NCI-H774 (cell line): ENCODE measurements at places on chromosomes 3 and 15.

DNA sequence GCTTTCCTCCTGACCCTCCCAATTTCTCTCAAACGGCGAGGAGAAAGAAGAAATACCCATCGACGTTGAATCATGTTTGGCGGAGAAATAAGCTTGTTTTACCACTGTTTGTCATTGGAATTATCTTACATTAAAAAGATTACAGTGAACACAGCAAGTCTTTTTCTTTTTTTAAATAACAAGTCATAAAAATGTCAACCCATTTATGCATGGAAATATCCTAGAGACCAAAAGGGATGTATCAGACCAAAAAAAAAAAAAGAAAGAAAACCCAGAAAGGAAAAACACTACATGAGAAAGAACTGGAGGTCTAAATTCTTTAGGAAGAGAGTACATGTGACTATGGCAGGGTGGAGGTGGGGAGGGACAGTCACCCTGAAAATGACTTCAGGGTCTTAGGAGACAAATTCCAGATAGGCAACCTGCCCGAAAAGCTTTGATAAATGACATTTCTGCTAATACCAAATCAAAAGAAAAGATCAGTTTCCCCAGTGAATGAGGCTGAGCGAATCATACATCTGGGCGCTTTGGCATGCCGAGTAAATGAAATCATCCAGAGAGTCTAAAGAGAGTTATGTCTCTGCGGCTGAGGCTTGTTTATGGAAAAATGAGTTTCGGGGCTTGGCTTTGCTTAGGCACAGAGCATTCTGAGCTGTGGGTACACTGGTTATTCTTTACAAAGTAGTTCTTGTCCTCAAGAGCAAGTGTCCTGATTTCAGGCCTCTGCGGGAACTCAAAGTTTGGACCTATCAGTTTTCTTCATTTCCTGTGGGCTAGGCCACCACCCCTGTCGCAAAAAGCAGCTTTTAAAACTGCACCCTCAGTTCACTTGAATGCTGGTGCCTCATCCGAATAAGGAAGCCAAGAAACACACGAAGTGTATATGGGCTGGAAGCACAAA, 110.1 kb upstream of the TGFBR2 start:
- DNase-seq: no peak

DNA sequence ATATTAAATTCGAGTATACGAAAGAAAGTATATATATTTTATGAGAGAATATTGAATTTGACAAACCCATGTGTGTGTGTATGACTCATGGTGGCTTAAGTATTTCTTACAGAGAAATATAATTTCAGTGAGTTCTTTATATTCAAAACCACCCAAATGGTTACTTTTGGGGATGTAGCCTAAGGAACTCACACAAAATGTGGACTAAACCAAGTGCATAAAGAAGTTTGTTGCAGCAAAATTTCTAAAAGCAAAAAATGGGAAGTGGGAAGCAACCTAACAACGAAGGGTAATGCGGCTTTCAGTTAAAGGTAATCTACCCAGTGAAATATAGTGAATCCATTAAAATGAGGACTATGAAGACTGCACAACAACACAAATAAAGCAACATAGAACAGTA, 277.1 kb downstream of the EDEM1 start:
- no peak for DNase-seq

- no peak for DNase-seq
These were observed 137.8 kb upstream of the MYRIP start for GRCh38 chr3:39671600-39671999.

- DNase-seq: no peak
These were observed 36.4 kb downstream of the RFTN1 start for GRCh38 chr3:16477056-16477455.

- no peak for DNase-seq
These were observed 50.6 kb upstream of the AKAP13 start for GRCh38 chr15:85329561-85330422.

GRCh38 chr3:111968319-111969054, 10.3 kb upstream of the ABHD10 start:
- DNase-seq: no peak

DNA sequence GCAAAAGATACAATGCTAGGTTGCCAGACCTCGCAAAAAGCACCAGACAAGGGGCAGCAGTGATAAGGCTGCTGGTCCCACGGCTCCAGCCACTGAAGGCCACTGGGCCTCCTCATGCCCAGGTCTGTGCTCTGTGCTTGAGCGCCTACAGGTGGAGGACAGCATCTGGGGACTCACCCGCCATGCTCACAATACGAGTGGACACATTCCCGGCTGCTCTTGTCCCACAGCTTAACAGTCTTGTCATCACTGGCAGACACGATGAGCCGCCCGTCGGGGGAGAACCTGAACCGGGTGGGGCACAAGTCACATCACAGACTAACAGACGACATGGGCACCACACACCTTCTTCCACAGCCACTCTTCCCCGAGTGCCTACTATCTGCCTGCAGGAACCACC, 7.4 kb downstream of the POC1A start:
- no peak for DNase-seq

DNA sequence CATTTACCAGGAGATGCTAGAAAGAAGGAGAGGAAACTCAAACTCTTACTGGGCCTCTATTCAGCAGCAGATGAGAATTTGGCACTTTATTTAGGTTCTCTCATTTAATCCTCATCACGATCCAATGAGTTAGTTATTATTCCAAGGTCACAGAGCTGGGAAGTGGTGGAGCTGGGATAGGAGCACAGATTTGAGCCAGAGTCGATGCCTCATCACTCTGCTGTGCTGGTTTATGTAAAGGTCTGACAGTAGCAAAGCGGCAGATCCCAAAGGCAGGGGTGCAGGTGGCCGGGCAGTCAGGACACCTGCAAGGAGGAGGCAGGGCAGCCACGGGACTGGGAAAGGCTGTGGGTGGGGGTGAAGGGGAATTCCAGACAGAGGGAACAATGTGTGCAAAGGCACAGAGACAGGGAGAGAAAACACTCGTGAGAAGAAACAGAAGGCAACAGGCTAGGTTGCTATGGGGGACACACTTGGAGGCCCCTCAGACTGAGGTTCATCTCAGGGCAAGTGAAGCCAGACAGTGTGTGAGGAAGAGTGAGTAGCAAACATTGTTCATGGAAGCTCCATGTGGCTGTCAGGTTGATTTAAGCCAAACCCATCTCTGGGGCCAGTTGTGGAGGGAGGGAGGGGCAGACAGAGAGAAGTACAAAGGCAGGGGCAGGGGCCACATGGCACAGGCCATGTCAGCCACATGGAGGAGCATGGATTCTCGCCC, 26.8 kb downstream of the RAB6B start:
- no peak for DNase-seq

- DNase-seq: no peak
These were observed 13.0 kb downstream of the SMC4 start for GRCh38 chr3:160412477-160412876.

GRCh38 chr3:20375302-20375701, 189.3 kb upstream of the SGO1 start:
- no peak for DNase-seq

DNA sequence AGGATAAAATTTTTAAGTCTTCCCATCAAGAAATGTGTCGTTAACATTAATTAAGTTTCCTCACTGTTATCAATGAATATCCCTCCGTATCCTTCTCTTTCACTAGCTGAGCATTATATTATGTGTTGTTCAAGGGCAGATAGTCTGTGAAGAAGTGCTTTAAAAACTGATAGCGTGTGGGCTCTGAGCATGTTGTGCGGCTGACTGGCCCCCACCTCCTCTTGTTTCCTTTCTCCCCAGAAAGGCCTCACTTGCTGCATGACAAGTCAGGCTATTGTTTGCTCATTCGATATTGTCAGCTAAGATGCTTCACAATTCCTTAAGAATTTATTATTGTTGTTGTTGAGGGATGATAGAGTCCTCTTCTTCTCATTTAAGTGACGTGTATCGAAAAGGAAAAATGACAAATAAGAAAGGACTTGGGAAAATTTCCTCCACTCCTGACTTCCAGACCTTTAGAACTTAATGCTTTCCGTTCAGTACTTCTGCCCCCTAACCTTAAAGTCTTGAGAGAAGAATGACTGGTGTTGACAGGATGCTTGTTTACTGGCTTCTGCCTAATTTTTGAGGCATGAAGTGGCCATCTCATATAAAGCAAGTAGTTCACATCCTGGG, 298.3 kb downstream of the LPP start:
- DNase-seq: no peak

GRCh38 chr3:178419071-178419470, 117.2 kb upstream of the KCNMB2 start:
- peak; percentile 52 for DNase-seq

- DNase-seq: no peak
These were observed 30.6 kb upstream of the GATA2 start for GRCh38 chr3:128523591-128523990.

DNA sequence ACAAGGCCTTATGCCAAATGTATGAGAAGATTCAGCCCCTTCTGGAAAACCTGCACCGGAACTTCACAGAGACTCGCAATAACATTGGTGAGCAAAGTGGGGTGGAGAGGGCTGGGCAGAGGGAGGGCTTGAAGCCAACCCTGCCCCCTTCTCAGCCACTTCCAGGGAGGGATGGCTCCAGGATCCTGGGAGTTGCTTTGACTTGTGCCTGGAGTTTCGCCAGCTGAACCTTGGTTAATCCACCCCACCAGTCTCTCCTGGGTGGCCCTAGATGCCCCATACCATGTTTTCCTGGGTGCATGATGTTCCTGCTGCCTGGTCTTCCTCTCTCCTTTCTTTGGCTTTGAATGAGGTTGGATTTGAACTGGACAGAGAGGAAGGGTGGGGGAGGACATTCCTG, 10.8 kb downstream of the TBC1D21 start:
- no peak for DNase-seq

- DNase-seq: no peak
These were observed 127.0 kb downstream of the LIPC start for GRCh38 chr15:58558777-58559176.
